ENCODE measurements at places on chromosomes 5 and 9.

GRCh38 chr5:84433461-84433860 is 48.8 kb upstream of the EDIL3 start:
- DNase-seq = no peak

DNA sequence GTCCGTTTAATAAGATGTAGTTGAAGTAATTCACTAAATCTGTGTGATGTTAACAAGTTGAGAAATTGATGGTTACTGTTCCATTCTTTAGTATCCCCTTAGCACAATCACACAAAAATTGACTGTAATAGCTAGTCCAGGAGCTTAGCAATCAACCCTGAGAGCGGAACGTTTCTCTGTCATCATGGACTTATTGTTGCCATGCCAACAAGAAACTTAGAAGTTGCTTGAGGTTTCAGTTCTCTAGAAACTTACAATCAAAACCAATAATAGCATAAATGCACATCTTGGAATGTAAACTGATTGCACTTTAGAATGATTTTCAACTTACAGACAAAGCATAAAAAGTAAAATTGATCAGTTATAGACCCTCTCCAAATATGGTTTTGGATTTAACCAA is 125.4 kb upstream of the ANKH start:
- no peak for DNase-seq

- peak; percentile 63 for DNase-seq
Measured at GRCh38 chr5:36150676-36151433, 832 bp downstream of the LMBRD2 start.

GRCh38 chr5:90878549-90879196 is 320.1 kb downstream of the ADGRV1 start:
- no peak for DNase-seq

GRCh38 chr9:22055090-22055489 is 46.0 kb upstream of the CDKN2B start:
- DNase-seq = no peak

GRCh38 chr9:135156525-135157510 is 69.3 kb downstream of the OLFM1 start:
- DNase-seq = peak; percentile 24

DNA sequence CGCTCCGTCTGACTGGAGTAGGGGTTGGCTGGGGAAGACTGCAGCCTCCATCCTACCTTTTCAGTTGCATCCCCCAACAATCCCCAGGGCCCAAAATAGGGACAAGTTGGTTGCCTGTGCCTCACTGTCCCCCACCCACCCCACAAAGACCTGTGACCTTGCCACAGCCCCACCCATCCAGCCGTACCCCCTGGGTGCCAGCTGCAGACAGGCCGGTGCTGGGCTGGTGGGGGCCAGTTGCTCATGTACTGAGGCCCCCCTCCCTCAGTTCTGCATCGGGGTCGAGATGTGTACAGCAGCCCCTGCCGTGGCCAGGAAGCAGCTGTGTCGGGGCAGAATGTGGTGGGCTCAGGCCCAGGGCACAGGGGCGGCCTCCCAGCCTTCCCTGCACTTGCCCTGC is 374 bp downstream of the LCNL1 start:
- DNase-seq = no peak

DNA sequence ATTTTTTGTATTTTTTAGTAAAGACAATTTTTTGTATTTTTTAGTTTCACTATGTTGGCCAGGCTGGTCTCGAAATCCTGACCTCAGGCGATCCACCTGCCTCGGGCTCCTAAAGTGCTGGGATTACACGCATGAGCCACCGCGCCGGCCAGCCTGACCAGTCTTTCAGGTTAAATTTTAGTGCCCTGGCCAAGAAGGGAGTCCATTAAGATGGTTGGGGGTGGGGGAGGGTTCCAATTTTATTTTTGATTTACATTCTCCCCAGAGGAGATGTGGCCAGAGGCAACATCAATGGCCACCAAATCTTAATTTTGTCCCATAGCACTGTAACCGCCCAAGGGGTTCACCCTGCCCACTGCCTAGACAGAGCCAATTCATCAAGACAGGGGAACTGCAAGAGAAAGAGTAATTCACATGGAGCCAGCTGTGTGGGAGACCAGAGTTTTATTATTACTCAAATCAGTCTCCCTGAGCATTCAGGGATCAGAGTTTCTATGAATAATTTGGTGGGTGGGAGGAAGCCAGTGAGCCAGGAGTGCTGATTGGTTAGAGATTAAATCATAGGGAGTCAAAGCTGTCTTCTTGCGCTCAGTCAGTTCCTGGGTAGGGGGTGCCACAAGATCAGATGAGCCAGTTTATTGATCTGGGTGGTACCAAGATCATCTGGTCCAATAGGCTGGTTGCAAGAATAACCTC is 24.7 kb downstream of the TBCA start:
- no peak for DNase-seq

- no peak for DNase-seq
Measured at GRCh38 chr5:132876020-132876759, 2.7 kb downstream of the LEAP2 start.

GRCh38 chr9:35342221-35342958 is 147.5 kb upstream of the RUSC2 start:
- no peak for DNase-seq

All from activated CD4-positive, alpha-beta T cell treated with anti-CD3 and anti-CD28 coated beads, Interleukin-2, amount 10 ng/mL, durations not matched to agents 7 days and 5 days (primary cell).